Activated CD4-positive, alpha-beta T cell treated with anti-CD3 and anti-CD28 coated beads for 1 hour (primary cell): ENCODE measurements at places on chromosomes 2 and 18.

DNA sequence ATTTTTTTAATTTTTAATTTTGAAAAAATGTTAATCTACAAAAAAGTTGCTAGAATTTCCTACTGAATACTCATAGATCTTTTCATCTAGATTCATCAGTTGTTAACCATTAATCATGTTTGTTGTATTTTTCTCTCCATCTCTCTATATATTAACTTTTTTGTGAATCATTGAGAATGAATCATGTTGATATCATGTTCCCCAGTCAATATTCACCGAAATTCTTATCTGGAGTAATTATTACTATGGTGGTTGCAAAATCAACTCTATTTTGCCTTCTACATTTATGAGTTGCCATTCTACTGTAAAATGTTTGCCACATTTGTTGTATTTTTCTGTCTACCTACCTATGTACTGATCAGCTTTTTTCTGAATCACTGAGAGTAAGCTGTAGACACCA is 154.0 kb downstream of the SPP2 start:
- DNase-seq, result no peak

DNA sequence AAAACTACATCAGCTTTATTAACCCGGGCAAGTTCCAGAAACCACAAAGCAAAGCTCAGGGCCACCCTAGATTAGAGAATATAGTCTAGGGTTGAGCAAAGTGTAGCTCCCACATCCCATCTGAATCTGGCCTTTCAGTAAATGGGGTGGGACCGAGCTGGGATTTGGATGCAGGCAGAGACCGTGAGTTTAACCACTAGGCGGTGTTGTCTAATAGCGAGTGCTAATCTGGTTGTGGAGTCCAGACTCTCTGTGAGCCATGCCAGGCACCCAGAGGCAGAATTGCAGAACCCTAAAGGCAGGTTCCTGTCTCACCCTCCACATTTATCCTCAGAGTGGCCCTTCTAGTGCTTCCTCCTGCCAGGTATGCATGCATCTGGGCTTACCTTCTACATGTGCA is 435.9 kb downstream of the TSN start:
- no peak for DNase-seq

DNA sequence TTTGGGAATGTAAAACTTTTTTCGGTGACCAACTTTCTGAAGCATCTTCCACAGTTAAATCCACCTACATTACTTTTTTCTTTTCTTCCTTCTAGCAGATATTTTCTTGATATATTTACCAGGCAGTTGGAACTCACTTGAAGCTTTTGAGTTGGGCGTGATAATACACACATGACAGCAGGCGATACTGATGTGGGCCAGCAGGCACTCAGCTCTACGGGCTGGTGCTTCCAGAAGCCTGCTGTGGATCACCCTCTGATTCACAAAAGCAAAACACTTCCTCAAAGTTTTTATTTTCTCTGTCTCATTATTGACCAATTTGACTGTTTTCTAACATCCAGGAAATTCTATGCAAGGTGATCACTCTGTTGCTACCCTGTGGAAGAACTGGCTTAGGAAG is 22.9 kb downstream of the GRHL1 start:
- DNase-seq, result no peak

DNA sequence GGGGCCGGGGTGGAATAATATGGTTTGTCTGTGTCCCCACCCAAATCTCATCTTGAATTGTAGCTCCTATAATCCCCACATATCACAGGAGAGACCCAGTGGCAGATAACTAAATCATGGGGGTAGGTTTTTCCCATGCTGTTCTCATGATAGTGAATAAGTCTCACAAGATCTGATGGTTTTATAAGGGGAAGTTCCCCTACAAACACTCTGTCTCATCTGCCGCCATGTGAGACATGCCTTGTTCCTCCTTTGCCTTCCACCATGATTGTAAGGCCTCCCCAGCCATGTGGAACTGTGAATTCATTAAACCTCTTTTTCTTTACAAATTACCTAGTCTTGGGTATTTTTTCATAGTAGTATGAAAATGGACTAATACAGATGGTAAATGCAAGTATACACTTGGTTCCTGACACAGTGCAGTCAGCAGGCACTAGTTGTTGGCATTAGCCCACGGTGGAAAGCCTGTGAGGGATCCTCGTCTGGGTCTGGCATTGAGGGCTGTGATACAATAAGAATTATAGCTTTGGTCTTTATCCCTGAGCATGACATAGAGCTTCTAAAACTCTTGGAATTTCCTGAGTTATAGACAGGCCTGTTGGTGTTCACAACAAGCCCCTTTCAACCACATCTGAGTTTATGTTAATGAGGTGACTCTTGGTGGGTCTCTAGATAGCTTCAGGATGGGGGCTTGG is 135.8 kb downstream of the CABLES1 start:
- DNase-seq, result no peak

DNA sequence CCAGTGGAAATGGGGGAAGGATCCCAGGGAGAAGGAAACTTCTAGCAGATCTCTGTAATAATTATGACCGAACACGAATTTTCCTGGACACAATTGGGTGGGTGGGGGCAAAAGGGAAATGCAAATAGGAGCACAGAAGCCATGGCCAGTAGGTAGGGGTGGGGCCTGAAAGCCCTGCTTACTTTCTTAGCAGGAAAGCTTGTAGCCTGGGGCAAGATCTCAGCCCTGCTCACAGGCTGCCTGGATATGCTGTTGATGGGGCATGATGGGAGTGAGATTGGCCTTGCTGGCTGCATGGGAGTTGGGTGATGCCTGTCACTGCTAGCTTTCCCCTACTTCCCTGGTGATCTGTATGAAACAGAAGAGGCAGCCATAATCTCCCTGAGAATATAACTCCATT is 45.9 kb upstream of the SPOPL start:
- DNase-seq, result no peak

- no peak for DNase-seq
Observed at GRCh38 chr2:237126519-237127174, 41.0 kb downstream of the COPS8 start.
